AG20443 (cell line): ENCODE measurements at places on chromosomes 11 and 22.

GRCh38 chr11:120793150-120793549 is 230.8 kb upstream of the TBCEL start:
- no peak for DNase-seq

GRCh38 chr22:46758867-46759290 is 3.6 kb upstream of the TBC1D22A start:
- DNase-seq, result peak; percentile 55

- DNase-seq, result peak; percentile 75
Observed at GRCh38 chr11:69486773-69487291, 5.4 kb downstream of the LINC01488 start.

DNA sequence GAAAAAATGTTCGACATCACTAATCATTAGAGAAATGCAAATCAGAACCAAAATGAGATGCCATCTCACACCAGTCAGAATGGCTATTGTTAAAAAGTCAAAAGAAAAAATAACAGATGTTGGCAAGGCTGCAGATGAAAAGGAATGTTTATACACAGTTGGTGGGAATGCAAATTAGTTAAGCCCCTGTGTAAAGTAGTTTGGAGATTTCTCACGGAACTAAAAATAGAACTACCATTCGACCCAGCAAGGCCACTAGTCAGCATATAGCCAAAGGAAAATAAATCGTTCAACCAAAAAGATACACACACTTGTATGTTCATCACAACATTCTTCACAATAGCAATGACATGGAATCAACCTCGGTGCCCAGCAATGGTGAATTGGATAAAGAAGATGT is 503.2 kb downstream of the OPCML start:
- DNase-seq, result no peak

- peak; percentile 33 for DNase-seq
Observed at GRCh38 chr11:135033540-135033939, 621.5 kb upstream of the B3GAT1 start.

DNA sequence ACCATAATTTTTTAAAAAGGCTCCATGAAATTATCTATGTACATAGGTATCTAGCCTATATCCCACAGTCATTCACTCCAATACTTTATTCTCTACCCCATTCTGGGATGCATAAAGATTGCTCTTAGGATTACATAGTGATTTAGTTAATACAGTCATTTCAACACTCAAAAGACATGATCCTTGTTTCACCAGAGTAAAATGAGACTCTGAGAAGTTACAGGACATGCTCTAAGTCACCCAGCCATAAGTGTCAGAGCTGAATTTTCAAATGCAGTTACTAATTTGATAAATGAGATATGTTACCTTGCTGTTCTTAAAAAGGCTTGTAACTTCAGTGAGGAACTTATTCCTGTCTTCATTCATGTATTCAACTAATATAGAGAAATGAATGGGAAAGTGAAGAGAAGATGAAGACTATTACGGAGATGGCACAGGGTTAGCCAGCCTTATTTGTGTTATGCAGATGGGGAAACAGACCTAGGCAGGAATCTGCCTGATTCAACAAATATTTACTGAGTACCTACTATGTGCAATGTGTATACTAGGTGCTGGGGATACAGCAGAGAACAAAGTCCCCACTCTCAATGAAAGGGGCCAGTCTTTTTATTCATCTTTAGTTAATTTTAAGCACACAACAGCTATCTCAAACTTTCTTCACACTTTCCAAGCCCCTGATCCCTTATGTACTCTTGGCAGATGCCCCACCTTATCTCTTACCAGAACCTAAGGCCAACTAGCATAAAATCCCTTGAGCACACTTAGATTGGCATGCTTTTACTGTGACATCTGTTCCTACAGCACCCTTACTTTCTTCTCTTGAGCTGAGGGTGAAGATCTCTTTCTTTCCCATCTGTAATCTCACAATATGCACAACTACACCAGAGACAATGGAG is 21.6 kb downstream of the MAPK1 start:
- DNase-seq, result no peak

- peak; percentile 78 for DNase-seq
Observed at GRCh38 chr11:131977854-131978253, 607.4 kb downstream of the NTM start.
